ENCODE measurements at places on chromosomes 13 and 19. TPM values are rescaled to one million over a fixed set of nuclear protein-coding genes. Genes with fewer than 3 reads are reported as not detected.
A peak's percentile ranks its signal among the peaks of the same experiment; 100 is the strongest.

GRCh38 chr19:7690779-7691258, 10.2 kb downstream of the TRAPPC5 start:
- no peak for DNase-seq

DNA sequence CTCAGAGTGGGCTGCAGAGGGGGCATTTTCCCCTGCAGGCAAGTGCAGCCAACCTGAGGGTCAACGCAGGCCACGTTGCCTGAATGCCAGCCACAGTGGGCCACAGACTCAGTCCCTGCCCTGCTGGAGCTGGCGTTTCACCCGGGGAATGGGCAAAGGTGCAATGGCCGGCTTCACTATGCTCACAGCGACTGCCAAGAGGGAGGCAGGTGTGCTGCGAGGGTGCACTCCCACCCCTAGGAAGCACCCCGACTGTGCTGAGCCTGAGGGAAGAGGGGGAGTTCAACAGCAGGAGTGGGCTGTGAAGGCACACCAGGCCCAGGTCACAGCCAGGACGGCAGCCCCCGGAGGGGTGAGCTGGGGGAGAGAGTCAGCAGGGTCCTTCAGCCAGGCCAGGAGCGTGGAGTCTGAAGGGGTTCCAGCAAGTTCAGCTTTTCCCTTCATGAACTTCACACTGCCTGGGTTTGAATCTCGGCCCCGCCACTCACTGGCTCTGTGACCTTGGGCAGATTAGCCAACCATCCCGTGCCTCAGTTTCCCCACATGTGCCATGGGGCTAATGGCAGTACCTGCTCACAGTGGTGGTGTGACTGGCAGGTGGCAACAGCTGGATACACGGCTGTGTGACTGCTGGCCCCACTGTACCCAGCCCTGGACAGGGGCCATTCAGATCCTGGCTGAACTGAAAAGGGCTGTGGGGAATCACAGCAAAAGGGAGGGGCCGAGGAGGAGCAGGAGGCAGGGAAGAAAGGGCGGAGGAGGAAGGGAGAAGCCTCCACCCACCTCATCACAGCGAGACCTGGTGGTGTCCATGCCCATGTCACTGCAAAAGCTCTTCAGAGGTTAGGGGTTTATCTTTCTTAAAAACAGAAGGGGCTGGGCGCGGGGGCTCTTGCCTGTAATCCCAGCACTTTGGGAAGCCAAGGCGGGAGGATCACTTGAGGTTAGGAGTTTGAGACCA, 7.6 kb downstream of the TRAPPC6A start:
- DNase-seq, result no peak

DNA sequence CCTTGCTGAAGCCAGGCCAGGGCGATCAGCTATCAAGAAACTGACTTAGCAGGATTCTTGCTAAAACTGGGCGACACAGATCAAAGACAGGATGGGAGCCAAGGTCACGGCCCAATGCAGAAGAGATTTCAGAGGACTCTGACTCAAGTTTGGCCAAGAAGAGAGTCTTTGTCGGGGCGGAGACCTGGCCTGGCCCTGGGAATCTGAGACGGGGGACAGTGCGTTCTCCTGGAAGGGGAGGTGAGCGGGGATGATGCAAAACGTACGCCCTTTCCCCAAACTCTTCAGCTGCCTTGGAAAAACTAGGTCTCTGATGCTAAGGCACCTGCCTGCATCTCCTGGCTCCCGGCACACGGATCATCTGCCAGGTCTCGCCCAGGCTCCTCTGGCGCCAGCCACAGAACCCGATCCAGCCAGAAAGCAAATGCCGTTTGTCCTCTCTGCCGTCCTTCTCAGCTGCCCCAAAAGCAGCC, 9.8 kb downstream of the MVB12A start:
- DNase-seq, result no peak

GRCh38 chr19:31233295-31233800, 115.9 kb downstream of the TSHZ3 start:
- DNase-seq, result no peak

DNA sequence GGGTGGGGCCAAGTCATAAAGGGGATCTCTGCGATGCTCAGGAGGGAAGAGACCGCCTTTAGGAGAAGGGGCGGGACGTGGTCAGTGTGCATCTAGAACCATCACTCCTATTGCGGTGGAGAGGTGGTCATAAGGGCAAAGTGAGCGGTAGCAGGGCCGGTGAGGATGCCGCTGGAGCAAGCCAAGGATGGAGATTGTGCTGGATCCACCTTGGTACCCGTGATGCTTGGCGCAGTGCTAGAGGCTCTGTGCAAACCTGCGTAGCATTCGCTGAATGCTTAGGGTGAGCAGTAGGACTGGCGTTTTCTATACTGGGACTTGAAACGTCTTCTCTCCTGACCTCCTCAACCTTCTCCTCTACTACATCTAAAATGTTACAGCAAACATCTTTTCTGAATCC, 294.2 kb downstream of the FGF9 start:
- DNase-seq, result no peak

GRCh38 chr13:38830442-38831045, 143.7 kb downstream of the FREM2 start:
- DNase-seq, result no peak

DNA sequence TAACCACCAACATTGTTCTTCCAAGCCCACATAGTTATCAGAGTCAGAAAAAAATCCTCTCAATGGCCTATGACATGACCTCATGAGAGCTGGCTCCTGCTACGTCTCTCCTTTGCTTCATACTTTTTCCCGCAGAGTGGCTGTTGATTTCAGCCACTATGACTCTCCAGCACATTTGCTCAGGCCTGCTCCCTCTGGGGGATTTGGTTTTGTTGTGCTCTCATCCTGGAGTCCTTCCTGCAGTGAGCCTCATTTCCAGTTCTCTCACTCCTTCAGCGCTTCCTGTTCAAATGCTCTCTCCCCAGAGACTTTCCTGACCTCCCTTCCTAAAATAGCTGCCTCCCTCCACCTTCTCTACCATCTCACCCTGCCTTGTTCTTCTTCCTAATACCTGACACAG, 72.0 kb upstream of the USP29 start:
- no peak for DNase-seq

GRCh38 chr19:35545855-35546381, 492 bp downstream of the TMEM147 start:
- no peak for DNase-seq

- no peak for DNase-seq
These were observed 14.0 kb downstream of the GPR183 start for GRCh38 chr13:99293178-99293577.

- peak; percentile 61 for DNase-seq
These were observed 8.6 kb upstream of the NUP62 start for GRCh38 chr19:49937750-49938381.

- DNase-seq, result no peak
These were observed 214.8 kb downstream of the COG6 start for GRCh38 chr13:39870197-39870747.

The CABP5 gene
- total RNA-seq, result not detected

The ZNF729 gene
- total RNA-seq, result not detected

The FREM2 gene
- not detected for total RNA-seq

The EPS8L1 gene
- total RNA-seq, result 0.90 TPM

The LGALS14 gene
- not detected for total RNA-seq

The NOTCH3 gene
- 5.9 TPM for total RNA-seq

The NLRP7 gene
- not detected for total RNA-seq

The S1PR4 gene
- not detected for total RNA-seq
